CD4-positive, alpha-beta T cell treated with Interferon gamma for 1 hour (primary cell): ENCODE measurements at places on chromosomes 6 and 20.
A peak's percentile ranks its signal among the peaks of the same experiment; 100 is the strongest.

- DNase-seq = no peak
These were observed 523.9 kb downstream of the HAO1 start for GRCh38 chr20:7416382-7416781.

GRCh38 chr6:30265181-30265580, 52.0 kb upstream of the TRIM26 start:
- DNase-seq = no peak

- no peak for DNase-seq
These were observed 76.8 kb upstream of the ARMC2 start for GRCh38 chr6:108771421-108771820.

- no peak for DNase-seq
These were observed 401.0 kb downstream of the PAX1 start for GRCh38 chr20:22106308-22106938.

DNA sequence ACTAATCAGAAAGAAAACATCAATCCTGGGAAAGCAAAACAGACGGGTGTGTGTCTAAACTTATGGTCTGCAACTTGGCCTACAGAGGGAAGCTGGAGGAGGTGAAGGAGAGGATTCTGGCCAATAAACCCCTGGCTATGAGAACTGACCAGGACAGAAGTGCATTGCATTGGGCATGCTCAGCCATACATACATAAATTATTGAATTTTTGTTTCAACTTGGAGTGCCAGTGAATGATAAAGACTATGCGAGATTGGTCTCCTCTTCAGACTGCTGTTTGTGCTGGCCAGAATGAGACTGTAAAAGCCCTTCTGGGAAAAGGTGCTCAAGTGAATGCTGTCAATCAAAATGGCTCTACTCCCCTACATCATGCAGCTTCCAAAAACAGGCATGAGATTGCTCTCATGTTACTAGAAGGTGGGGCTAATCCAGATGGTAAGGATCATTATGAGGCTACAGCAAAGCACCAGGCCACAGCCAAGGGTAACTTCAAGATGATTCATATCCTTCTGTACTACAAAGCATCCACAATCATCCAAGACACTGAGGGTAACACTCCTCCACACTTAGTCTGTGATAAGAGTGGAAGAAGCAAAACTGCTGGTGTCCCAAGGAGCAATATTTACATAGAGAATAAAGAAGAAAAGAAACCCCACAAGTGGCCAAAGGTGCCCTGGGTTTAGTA, 17.4 kb downstream of the ADNP start:
- DNase-seq = no peak

DNA sequence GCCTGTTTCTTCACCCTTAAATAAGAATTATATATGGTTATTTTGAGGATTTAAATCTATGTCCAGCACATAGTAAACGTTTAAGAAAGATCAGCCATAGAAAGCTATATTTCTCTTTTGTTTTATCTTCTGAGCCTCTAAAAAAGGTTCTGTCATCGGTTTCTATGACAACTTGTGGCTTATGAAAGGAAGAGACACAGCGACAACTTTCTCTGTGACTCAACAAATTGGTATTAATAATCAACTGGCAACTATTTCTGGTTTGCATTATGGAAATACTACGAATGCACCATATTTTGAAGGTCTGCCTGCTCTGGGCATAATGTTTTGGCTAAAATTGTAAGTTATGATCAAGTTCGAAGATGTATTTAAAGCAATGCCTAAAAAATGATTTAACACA, 751.0 kb downstream of the CD109 start:
- no peak for DNase-seq

GRCh38 chr6:139520321-139520768, 145.9 kb upstream of the CITED2 start:
- DNase-seq = no peak

GRCh38 chr6:53918854-53919510, 124.2 kb downstream of the LRRC1 start:
- DNase-seq = no peak

GRCh38 chr6:80976336-80976735, 776.1 kb downstream of the TENT5A start:
- DNase-seq = no peak

GRCh38 chr6:125791151-125791819, 525 bp downstream of the NCOA7 start:
- DNase-seq = peak; percentile 42

- no peak for DNase-seq
These were observed 26.4 kb downstream of the COX4I2 start for GRCh38 chr20:31663838-31664695.

DNA sequence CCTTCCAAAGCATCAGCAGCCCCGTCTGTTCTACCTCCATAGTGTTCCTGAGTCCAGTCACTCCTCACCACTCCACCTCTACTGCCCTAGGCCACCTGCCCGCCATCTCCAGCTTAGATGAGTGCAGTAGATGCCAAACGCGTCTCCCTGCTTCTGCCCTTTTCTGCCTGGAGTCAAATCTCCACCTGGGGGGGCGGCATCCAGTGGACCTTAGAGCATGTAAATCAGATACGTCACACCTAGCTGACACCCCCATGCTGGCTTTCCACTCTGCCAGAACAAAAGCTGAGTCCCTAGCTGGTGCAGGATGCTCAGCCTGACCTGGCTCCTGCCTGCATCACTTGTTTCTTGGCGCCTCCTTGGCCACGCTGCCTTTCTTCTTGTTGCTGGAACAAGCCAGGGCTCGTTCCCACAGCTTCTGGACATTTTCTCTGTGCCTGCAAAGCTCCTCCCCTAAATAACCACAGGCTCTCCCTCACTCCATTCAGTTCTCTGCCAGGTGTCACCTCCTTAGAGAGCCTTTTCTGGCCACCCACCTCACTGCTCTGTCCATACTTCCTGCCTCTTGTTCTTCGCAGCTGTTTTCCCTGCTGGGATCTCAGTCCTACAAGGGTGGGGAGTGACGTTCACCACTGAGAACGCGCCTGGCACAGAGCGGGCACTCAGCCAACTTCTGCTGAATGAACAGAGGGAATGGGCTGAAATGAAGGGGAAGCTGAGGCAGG, 5.8 kb downstream of the DDR1 start:
- DNase-seq = no peak

DNA sequence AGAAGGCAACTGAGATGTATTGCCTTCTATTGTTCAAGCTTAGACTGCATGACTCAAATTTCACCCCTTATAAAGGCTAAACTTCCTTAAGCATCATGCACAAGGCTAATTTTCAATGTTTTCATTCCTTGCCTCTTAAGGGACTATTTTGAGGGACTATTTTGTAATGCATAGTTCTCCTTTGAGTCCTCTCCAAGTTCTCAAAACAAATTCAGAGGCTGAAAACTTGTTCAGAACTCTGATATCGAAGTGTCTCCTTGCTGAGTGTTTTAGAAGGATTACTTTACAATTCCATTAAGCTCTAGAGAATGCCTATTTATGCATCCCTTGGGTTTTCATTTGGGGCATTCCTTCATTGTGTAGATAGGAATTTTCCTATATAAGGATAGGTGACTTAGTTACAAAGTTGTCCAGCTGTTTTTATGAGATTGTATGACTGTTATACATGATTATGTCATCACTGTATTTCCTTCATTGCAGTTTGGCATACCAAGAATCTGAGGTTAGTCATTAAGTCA, 41.7 kb downstream of the COL19A1 start:
- no peak for DNase-seq

DNA sequence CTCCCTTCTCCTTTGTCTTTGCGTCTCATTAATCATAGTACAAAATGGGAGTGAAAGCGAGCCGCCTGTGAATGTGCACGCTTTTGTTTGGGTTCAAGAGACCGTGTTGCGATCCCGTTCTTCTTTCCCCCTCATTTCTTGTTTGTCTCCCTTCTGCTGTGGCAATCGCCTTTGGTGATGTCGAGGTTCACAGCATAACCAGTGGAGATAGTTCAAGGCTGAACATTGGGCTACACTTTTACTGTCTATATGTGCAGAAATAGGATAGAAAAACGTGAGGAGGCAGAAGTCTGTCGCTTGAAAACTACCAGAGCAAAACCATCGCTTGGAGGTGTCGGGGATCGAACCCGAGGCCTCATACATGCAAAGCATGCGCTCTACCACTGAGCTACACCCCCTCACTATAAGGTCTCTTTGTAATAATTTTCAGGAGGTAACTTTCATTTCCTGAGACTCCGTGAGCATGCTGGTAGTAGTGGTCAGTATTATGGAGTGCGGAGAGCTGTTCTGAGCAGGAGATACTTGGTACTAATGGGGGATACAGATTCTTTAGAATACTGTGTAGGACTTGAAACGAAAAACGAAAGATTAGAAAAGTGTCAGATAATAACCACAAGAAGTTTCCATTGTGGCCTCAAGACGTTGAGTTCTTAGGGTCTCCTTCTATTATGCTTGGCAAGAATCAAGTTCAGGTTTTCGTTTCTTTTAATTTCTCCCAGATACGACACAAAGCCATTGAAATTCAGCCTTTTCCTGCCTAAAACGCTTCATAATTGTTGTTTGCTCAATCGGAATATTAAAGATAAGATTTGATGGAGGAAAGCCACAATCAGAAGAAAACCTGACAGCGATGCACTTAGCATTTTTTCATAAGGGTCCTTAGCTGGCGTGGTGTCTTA, 106.6 kb downstream of the TRIM27 start:
- no peak for DNase-seq

GRCh38 chr6:33014841-33015634, 5.6 kb upstream of the HLA-DOA start:
- peak; percentile 43 for DNase-seq

DNA sequence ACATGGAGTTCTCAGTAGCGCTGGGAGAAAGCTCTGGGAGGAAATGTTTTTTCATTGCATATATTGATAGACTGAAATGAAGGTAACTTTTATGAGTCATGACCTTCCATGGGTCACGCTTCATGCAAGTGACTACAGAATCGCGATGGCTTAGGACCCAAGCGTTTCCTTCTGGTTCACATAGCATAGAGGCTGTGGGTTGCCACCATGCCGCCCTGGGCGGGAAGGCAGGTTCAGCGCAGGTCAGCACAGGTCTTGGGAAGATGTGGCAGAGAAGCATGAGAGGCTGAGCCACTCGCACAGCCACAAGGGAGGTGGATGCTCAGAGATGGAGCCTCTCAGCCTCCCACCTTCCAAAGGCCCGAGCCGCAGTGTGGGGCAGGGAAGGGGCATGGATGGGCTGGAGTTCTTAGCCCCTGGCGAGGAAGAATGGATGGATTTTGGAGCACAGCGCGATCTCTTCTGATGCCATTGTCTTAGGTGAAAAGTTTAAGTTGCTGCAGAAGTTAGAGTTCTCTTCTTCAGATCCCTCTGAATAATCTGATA, 219.5 kb downstream of the SMOC2 start:
- no peak for DNase-seq

DNA sequence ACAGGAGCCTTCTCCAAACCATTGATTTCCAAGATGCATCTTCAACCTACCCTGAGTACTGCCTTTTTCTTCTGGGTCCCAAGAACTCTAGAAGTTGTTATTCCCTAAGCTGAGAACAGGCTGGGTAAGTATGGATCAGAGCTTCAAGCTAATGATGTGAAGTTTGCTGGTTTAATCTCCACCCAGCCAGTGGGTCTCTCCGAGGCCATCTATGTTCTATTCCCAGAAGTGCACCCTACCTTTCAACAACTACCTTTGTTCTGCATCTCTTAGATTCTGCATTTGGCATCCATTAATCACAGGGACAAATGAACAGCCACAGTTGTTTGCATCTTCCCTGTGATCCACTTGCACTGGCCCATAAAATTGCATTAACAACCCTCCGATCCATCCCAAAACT, 246.2 kb downstream of the HIVEP2 start:
- no peak for DNase-seq

GRCh38 chr6:31142361-31142761, 3.5 kb upstream of the PSORS1C2 start:
- DNase-seq = no peak

- DNase-seq = no peak
These were observed 8.0 kb downstream of the PXDC1 start for GRCh38 chr6:3743541-3743940.

GRCh38 chr6:159074120-159074684, 29.4 kb upstream of the TAGAP start:
- no peak for DNase-seq

DNA sequence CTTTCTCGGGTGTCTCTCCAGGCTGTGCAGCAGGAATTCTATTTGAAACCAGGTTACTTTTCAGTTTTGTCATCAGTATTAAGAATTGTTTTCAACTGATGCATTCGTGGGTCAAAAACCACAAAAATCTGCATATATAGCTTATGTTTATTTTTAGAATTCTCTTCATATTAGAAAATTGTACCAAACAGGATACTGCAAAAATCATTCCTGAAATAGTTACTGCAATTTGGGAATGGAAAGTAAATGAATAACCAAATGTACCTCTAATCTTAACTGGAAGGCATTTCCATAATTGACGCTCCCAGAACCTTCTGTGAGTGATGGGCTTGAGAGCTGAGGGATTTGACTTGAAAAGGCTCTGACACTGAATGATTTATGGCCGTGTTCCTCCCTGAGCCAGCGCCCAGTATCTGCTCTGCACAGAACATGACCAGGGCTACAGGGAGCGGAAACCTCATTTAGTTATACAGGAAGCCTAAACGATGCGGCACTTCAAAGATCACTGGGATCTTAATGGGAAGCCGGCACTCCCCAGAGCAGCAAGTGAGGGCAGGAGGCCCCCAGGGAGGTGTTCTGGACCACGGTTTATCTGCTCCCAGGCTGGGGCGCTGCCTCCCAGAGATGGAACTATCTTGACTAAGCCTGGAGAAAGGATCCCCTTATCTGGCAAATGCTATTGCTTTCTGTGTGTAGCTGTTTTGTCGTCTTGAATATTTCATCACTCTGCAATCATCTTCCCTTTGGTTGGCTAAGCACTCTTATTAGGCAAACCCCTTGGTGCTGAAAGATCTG, 446.0 kb downstream of the QKI start:
- DNase-seq = no peak

GRCh38 chr6:157273756-157274470, 49.4 kb downstream of the TMEM242 start:
- peak; percentile 71 for DNase-seq

GRCh38 chr6:43508481-43509141, 1.5 kb downstream of the LRRC73 start:
- DNase-seq = no peak

DNA sequence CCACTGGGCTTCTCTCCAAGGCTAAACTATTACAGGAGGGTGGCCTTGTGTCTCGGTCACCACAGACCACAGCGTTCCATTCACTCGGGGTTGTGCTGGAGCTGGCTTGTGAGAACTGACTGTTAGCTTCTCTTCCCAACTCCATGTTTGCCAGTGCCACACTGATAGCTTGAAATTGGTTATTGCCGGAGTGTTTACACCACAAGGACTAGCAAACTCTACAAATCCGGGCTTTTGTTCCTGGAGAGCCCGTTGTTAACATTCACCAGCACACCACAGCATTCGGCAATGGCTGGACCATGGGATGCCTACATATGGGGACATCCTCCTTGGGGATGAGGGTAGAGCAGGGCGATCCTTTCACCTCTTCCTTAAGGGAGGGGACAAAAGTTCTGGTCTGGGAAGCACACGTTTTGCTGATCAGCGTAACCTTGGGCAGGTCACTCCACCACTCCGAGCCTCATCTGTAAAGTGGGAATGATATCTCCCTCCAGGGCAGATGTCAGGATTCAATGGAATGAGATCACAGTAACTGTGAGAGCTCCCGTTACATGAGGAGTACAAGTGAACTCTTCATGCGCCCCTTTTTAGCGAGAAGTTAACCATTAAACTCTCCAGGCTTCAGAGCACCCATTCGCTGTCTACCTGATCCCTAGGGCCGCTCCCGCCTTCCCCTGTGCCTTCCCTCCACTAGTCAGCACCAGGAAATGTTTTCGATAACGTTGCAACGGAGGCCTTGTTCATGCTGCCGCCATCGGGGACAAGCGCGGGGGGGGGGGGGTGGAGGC, 41.7 kb upstream of the TTPAL start:
- no peak for DNase-seq
